Memory B cell (primary cell): ENCODE measurements at places on chromosomes 1 and 21.

GRCh38 chr1:166638137-166638536 lies 201.1 kb upstream of the POGK start:
- no peak for DNase-seq

- no peak for DNase-seq
Observed at GRCh38 chr1:40247655-40248054, at the start of gene TMCO2. TSS of gene TMCO2 (plus strand) at chr1:40247937. CDS start at chr1:40247994, 57 bp downstream.

GRCh38 chr1:90716243-90716551 lies 905 bp downstream of the BARHL2 start:
- no peak for DNase-seq

- no peak for DNase-seq
Observed at GRCh38 chr1:229336345-229336744, 6.5 kb downstream of the CCSAP start.

GRCh38 chr1:67020765-67021164 lies 33.2 kb downstream of the SLC35D1 start:
- no peak for DNase-seq

GRCh38 chr1:244850099-244850852 lies 14.1 kb downstream of the HNRNPU start:
- no peak for DNase-seq

- no peak for DNase-seq
Observed at GRCh38 chr1:10471411-10472219, 714 bp downstream of the DFFA start.

DNA sequence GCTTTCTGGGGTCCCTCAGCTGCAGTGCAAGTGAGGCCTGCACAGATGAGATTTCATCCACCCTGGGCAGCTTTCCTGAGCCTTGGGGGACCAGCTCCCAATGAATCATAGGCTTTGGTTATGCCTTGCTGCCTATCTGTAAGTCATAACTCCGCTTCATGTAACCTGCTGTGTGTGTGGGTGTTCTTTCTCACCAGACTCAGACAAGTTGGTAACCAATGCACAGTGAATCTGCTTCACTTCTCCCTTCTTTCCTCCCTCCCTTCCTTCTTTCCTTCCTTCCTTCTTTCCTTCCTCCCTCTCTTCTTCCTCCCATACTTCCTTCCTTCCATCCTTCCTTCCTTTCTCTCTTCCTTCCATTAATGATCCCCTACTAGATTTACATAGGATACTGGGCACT lies 34.4 kb upstream of the PSMB2 start:
- no peak for DNase-seq

- DNase-seq: no peak
Observed at GRCh38 chr21:27570306-27570868, 603.5 kb upstream of the ADAMTS5 start.

DNA sequence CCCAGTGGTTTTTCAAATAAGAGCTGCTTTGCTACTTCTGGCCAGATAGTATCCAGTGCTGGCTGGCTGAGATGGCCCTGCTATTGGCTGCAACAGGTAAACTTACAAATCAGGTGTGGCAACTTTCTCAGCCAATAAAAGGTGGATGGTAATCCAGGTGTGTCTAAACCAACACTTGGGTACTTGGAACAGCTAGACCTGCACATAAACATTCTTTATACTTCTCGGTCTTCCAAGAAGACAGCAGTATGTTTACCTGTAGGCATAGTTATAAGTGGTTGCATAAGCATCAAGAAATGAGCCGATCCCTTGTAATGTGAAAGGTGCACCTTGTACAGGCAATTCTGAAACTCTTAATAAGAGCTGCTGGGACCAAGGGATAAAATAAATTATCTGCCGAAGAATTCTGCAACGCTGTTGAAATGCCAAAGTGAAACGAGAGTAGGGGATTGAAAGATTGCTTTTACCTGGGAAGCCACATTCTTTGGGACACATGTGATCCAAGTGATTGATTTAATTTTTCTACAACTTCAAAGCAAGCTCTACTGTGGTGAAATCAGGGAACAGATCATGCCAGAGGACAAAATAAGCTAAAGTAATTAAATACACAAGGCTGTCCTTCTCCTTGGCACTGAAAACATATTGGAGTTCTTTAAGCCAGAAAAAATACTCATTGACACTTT lies at the start of gene CLDN8:
Gene CLDN8, minus strand, starts transcription at position 57 of the 683 bp plus-strand sequence. CDS start 172 bp downstream, outside the sequence.
- no peak for DNase-seq

GRCh38 chr1:180280617-180281016 lies 50.6 kb downstream of the LHX4 start:
- DNase-seq: no peak

DNA sequence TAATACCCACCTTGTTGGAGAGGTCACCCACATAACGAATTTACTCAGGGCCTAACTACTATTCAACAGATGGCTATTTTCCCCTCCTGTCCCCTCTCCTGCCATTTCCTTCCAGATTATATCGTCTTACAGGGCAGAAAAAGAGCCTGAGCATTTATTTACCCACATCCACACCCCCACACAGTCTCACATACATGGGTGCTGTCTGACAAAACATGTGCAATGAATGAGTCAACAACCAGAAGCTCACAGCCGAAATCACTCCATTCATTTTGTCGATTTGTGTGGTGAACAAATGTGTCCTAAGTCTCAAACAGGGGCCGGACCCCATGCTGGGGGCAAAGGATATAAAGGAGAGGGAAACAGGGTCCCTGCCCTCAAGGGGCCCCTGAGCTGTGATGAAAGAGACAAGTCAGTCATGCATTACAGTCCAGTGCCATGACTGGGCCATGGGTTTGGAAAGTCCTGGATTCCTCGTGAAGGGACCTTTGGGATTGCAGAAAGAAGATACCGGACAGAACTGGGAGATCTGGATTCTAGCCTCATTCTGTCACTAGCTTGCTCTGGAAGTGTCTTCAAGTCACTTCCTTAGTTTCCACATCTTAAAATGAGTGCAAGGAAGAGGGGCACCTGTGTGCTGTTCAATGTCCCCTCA lies 16.4 kb upstream of the ZNF683 start:
- DNase-seq: no peak

GRCh38 chr1:109498161-109498801 lies 4.4 kb downstream of the CYB561D1 start:
- DNase-seq: no peak

GRCh38 chr1:241592273-241592958 lies 47.8 kb downstream of the CHML start:
- no peak for DNase-seq

DNA sequence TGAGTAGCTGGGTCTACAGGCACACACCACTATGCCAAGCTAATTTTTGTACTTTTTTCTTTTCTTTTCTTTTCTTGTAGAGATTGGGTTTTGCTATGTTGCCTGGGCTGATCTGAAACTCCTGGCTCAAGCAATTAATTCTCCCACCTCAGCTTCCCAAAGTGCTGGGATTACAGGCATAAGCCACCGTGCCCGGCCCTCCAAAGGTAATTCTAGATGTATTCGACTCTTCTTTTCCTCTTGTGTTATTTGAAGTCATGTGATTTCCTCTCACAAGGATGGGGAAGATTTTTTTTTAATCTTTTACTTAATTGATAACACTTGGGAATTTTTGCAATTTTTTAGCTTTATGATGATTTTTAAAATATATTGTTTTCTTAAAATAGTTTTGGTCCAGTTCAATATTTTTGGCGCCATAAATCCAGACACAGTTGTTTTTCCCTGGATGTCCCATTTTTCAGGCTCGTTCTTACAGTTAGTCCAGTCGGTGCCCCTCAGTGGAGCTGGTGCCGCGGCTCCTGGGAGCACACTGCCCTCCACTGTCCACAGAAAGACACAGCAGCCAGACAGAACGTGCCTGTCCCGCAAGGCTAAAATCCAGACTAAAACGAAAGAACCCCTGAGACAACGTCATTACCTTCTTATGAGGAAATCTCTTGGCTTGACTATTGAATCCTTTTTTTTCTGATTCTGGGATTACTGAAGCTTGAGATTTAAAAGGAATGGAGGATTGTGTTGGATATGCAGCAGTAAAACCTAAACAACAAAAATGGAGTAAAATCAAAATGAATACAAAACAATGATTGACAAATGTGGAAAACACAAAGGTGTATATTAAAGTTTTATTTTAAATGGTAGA lies 22.4 kb downstream of the STPG1 start:
- DNase-seq: peak; percentile 54

GRCh38 chr1:184322253-184322652 lies 64.6 kb upstream of the C1orf21 start:
- no peak for DNase-seq
